COR-L47 (cell line): ENCODE measurements at places on chromosomes 16 and 17.
A peak's percentile ranks its signal among the peaks of the same experiment; 100 is the strongest.

DNA sequence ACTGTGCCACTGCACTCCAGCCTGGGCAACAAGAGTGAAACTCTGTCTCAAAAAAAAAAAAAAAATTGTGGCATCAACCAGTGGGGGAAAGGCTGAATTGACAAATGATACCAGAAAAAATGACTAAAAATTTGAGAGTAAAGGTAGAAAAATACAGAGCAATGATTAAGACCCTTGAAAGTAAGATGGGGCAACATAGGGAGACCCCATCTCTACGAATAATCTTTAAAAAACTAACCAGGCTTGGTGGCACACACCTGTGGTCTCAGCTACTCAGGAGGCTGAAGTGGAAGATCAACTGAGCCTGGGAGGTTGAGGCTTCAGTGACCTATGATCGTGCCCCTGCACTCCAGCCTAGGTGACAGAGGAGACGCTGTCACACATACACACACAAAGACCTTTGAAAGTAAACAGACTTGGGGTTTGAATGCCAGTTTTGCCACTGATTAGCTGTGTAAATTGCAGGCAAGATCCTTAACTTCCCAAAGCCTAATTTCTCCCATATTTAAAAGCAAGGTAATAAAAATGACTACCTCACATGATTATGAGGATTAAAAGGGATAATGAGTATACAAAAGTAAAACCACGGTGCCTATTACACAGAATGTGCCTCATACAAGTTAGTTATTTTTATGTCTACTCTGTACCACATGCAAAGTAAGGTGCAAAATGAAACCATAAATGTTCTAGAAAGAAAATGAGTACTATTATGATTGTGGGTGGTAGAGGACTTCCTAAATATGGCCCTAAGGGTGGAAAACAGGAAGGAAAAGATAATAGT is 21.7 kb upstream of the PAFAH1B1 start:
- no peak for DNase-seq

DNA sequence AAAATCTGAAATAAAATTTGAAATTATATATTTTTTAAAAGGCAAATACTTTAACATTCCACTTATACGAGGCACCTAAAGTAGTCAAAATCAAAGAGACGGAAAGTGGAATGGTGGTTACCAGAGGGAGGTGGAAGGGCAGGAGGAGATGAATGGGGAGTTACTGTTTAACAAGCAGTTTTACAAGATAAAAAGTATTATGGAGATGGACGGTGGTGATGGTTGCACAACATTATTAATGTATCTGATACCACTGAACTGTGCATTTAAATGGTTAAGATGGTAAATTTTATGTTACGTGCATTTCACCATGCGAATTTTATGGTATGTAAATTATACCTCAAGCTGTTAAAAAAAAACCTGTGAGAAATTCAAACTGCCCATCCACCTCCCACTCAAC is 5.4 kb downstream of the CMC2 start:
- no peak for DNase-seq

- peak; percentile 64 for DNase-seq
Observed at GRCh38 chr16:52470585-52470984, 76.4 kb downstream of the TOX3 start.

- DNase-seq: no peak
Observed at GRCh38 chr16:425740-426114, 278 bp downstream of the RAB11FIP3 start.
